ENCODE measurements at places on chromosomes 1 and 21.
A peak's percentile ranks its signal among the peaks of the same experiment; 100 is the strongest.

DNA sequence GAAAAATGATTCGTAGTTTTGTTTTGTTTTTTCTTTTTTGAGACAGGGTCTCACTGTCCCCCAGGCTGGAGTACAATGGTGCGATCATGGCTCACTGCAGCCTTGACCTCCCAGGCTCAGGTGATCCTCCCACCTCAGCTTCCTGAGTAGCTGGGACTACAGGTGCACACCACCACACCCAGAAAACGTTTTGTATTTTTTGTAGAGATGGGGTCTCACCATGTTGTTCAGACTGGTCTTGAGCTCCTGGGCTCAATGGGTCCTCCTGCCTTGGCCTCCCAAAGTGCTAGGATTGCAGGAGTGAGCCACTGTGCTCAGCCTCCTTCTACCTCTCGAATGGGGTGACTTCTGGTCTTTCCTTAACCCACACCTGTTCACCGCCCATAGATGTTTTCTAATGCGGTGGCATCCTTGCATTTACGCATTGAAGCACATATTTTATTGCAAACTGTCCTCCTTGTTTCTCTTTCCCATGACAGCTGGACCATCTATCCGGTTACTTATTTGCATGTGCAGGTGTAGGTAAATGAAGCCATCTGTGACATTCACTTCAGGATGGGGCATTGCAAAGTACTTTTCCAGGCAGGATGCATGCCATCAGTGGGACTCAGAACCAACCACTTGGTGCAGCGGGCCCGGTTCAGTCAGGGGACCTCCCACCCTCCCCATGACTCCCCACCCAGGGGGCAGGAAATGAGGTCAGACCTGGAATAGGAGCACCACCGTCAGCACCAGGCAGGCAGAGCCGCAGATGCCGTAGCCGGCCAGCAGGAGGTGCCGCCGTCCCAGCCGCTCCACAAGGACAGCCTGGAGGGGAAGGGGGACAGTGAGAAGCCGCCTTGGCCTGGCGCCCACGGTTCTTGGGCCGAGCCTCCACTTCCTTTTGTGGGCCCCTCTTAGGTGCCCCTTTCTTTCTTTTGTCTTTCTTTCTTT, 16.5 kb downstream of the SLC2A7 start:
- DNase-seq, result peak; percentile 45

DNA sequence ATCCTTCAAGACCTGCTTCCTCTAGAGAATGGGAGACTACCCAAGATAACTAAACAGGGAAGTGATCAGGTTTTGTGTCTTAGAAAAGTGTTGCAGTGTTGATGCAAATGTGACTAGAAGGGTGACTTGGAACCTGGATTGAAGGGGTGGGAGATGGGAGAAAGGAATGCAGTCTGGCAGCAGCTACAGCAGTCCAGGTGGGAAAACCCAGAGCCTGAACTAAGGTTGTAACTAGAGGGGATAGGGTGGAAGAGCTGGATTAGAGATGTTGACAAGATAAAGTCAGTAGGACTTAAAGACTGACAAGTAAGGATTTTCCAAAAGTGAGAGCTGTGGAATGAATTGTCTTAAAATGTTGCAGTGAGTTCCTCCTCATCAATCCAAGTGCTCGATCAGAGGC, 7.1 kb upstream of the SHISA4 start:
- DNase-seq, result no peak

DNA sequence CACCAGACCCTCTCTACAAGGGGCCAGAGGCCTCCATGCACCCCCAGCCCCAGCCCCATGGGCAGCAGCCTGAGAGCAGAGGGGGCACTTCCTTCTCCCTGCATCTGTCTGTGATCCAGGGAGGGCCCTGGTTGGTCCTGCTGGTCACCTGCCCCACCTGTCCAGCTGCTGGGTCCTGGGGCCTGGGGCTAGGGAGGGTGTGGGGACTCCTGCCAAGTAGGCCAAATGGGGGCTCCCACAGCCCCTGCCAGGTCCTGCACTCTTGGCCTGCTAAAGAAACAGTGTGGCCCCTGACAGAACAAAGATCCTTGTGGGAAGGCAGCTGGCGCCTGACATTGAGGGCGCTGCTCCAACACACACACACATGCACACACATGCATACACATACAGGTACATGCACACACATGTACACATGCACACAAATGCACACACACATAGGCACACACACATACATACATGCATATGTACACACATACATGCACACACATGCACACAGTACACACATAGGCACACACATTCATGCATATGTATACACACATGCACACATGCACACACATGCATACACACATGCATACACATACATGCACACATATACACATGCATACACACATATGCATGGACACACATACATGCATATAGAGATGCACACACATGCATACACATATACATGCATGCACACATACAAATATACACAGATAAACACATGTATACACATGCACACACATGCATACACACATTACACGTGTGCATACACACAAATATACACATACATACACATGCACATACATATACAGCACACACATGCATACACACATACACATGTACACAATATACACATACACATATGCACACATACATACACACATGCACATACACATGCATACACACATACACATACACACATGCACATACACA, 49.9 kb downstream of the TRPM2 start:
- DNase-seq, result no peak

DNA sequence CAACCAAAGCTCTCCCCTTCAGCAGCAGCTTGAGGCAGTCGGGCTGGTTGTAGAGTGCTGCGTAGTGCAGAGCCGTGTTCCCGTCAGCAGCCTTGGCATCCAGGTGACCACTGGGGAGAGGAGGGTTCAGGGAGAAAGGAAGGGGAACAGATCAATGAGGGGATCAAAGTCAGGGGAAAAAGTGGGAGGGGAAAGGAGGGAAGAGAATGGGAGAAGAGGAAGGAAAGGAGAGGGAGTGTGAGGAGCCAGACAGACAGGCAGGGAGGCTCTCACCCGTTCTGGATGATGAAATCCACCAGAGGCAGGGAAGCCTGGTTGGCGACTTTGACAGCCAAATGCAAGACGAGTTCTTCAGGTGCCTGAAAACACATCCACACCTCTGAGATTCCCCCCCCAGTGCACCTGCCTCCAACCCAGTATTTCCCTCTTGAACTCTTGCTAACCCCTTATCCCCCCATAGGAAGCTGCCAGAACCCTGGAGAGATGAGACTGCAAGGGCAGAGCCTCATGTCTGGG, 9.8 kb upstream of the TCEA3 start:
- DNase-seq, result no peak

DNA sequence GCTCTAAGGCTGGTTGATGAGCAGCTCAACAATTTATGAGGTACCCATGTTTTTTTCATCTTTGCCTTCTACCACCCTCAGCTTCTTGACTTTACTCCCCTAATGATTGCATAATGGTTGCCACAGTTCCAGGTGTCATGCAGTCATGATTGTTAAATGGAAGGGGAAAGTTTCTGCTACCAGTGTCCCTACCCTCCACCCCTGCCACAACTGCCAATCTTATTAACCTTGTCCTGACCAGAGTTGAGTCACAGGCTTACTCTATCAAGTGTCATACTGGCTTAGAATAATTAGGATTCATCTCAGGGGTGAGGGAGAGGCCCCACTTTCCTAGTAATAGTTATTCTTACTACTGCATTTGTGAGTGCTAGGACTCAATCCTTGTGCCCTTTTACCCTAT, 7.9 kb upstream of the FUBP1 start:
- peak; percentile 42 for DNase-seq

- DNase-seq, result peak; percentile 81
Observed at GRCh38 chr1:84077476-84078107, 66.5 kb upstream of the PRKACB start.

- peak; percentile 15 for DNase-seq
Observed at GRCh38 chr21:36966821-36967768, 626 bp upstream of the HLCS start.

GRCh38 chr1:248688527-248689298, 13.9 kb downstream of the OR14I1 start:
- no peak for DNase-seq

GRCh38 chr1:17080880-17081279, 27.0 kb upstream of the SDHB start:
- DNase-seq, result no peak

- peak; percentile 63 for DNase-seq
Observed at GRCh38 chr1:231315887-231316286, 21.8 kb downstream of the EXOC8 start.

DNA sequence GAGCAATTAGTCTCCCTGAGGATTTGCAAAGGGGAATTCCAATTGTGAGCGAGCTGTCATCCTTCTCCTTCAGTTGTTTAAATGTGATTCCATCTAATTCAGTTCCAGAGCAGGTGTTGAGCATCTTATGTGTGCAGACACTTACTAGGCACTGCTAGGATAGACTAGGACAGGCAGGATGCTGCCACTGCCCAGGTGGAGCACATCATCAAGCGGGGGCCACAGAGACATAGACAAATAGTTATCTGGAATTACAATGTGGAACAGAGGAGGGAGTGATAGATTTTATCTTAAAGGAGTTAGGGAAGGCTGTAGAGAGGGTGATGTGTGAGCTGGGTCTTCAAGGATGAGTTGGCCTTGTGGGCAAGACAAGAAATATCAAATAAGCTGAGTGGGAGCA, 55.9 kb downstream of the CDC7 start:
- DNase-seq, result no peak

GRCh38 chr1:44903011-44903680, 60.1 kb upstream of the PTCH2 start:
- DNase-seq, result no peak

DNA sequence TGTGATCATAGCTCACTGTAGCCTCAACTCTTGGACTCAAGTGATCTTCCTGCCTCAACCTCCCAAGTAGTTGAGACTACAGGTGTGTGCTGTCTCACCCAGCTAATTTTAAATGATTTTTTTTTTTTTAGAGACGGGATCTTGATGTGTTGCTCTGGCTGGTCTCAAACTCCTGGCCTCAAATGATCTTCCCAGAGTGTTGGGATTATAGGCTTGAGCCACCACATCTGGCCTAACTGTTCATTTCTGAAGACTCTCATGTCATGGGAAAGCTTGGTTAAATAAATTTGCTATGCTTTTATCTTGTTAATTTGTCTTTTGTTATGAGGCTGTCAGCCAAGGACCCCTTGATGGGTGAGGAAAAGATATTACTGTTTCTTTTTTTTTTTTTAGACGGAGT, 134.0 kb downstream of the MIS18A start:
- DNase-seq, result no peak

DNA sequence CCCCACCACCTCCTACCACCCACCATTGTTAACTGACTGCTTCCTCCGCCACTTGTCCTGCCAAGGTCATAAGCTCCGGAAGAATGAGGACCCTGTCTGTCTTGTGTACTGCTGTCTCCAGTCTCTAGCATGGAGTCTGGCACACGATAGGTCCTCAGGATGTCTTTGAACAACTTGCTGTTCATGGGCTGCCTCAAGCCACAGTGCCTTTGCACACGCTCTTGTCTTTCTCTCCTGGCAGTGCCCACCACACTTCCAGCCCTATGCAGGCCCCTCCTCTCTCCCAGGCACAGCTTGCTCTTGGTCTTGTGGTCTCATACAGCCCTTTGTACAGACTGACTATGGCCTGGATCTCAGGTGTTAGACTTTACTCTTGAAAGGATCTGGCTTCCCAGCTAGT, 97.6 kb downstream of the ARHGEF10L start:
- no peak for DNase-seq

- no peak for DNase-seq
Observed at GRCh38 chr1:165235155-165235776, 121.2 kb downstream of the LMX1A start.

GRCh38 chr1:162538815-162539431, 22.6 kb upstream of the UAP1 start:
- DNase-seq, result peak; percentile 98

DNA sequence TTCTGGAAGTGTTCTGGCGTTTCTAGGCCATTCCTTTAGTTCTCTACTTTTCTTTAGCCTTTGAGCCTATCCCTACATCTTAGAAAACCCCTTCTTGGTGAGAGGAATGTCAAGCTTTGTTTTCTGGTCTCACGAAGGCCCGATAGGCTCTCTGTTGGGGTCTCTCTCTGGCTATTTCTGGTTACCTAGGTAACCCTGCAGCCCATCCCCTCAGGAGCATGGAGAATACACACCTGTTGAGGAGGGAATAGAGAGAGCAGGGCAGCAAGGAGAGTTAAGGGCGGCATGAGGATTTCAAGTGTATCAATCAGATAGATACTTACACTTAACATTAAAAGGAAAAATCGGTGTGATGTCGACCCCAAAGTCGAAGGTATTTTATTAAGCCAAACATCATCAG, 45.7 kb downstream of the LRRC8D start:
- no peak for DNase-seq

DNA sequence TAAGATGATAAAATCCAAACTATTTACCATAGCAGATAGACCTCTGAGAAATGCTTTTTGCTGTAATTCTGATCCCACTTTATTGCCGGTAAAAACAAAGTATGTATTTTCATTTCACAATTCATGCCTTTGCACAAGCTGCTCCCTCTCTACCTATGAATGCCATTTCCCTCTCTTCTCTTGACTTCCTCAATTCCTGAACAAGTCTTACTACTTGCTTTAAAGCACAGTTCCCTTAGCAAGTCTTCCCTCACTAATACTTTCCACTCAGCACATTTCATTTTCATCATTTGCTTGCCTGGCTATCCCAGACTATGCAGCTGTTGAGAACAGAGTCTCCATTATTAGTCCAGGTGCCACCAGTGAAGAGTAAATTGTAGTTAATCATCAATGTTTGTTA, 13.8 kb downstream of the GPATCH2 start:
- no peak for DNase-seq

GRCh38 chr1:244305776-244306341, 145.8 kb downstream of the ADSS2 start:
- no peak for DNase-seq

- no peak for DNase-seq
Observed at GRCh38 chr1:160460683-160461287, 60.4 kb downstream of the VANGL2 start.

- no peak for DNase-seq
Observed at GRCh38 chr1:44613941-44614340, 60.3 kb downstream of the TMEM53 start.

- no peak for DNase-seq
Observed at GRCh38 chr1:168605443-168605842, 29.0 kb downstream of the XCL1 start.

DNA sequence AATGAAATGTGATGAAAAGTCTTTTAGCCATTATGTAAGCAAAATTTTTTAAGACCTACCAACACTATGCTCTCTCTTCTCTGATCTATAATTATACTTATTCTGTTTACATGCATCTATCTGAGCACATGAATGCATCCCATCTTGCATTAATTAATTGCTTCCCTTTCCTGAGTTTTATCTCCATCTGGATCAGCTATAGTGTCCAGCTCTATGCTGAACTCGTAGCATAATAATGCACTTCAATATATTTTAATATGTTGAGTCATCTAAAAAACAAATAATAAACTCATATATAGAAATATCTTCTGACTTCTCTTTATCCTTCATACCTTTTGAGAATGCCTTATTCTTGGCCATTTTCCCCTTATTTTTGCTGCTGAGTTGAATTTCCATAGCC, 1097.8 kb downstream of the TTLL7 start:
- no peak for DNase-seq

DNA sequence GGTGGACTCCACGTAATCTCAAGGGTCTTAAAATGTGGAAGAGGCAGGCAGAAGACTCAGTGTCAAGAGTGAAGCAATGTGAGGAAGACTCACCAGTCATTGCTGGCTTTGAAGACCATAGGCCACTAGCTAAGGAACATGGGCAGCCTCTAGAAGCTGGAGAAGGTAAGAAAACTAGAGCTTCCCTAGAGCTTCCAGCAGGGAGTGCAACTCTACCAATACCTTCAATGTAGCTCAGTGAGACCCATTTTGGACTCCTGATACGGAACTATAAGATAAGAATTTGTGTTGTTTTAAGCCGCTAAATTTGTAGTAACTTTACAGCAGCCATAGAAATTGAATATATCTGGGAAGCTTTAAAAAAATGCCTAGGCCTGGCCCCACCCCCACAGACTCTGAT, 18.9 kb downstream of the METTL13 start:
- peak; percentile 28 for DNase-seq
